ENCODE measurements at places on chromosomes 16 and 17. TPM values are rescaled to one million over a fixed set of nuclear protein-coding genes. Genes with fewer than 3 reads are reported as not detected.

SCNN1B gene
- total RNA-seq: not detected

HBM gene
- not detected for total RNA-seq

SOX9 gene
- total RNA-seq: not detected

CAMKK1 gene
- total RNA-seq: 5.9 TPM

TP53TG3F gene
- not detected for total RNA-seq

GAS2L2 gene
- total RNA-seq: not detected

NPIPB8 gene
- total RNA-seq: 1.2 TPM

HOXB5 gene
- not detected for total RNA-seq

KRTAP1-5 gene
- not detected for total RNA-seq

PCGF2 gene
- not detected for total RNA-seq

PIPOX gene
- total RNA-seq: 2.2 TPM

KRTAP4-3 gene
- not detected for total RNA-seq

ABCA6 gene
- 0.99 TPM for total RNA-seq

CDC27 gene
- total RNA-seq: 61.6 TPM

SYCE1L gene
- total RNA-seq: 3.8 TPM

TP53TG3 gene
- not detected for total RNA-seq

TBC1D3G gene
- 0.75 TPM for total RNA-seq

KPNB1 gene
- total RNA-seq: 183 TPM

ITGB3 gene
- total RNA-seq: 7.8 TPM

KRTAP9-4 gene
- total RNA-seq: not detected

STX1B gene
- 0.27 TPM for total RNA-seq

EXOC3L1 gene
- not detected for total RNA-seq

REXO5 gene
- total RNA-seq: 1.6 TPM

ZNF785 gene
- total RNA-seq: 11.7 TPM

NPIPB12 gene
- 164 TPM for total RNA-seq

ORC6 gene
- 4.4 TPM for total RNA-seq

ZSCAN10 gene
- 0.26 TPM for total RNA-seq

SPNS2 gene
- 0.73 TPM for total RNA-seq

BCL6B gene
- not detected for total RNA-seq

CORO6 gene
- 2.6 TPM for total RNA-seq

SLC35G6 gene
- not detected for total RNA-seq

GRIN2A gene
- not detected for total RNA-seq

KRT31 gene
- not detected for total RNA-seq

MPV17L gene
- total RNA-seq: not detected

SLC13A2 gene
- not detected for total RNA-seq

KIFC3 gene
- 0.70 TPM for total RNA-seq

RNF157 gene
- 45.3 TPM for total RNA-seq

KRTAP4-5 gene
- total RNA-seq: not detected
